ENCODE measurements at places on chromosomes 2 and 18. TPM values are rescaled to one million over a fixed set of nuclear protein-coding genes. Genes with fewer than 3 reads are reported as not detected.

ATP6V1B1 gene
- not detected for total RNA-seq

GCG gene
- not detected for total RNA-seq

SLC5A7 gene
- total RNA-seq: not detected

UGT1A9 gene
- total RNA-seq: not detected

CLEC4F gene
- not detected for total RNA-seq

SKOR2 gene
- total RNA-seq: not detected

ACKR3 gene
- 0.45 TPM for total RNA-seq

MYO5B gene
- total RNA-seq: 0.02 TPM

MAPK4 gene
- not detected for total RNA-seq

AKAIN1 gene
- not detected for total RNA-seq

OXER1 gene
- 0.14 TPM for total RNA-seq

GRCh38 chr2:1991126-1991525 lies 246.8 kb upstream of the PXDN start:
- no peak for DNase-seq

GRCh38 chr2:209076151-209076550 lies 347.7 kb upstream of the MAP2 start:
- DNase-seq: no peak

DNA sequence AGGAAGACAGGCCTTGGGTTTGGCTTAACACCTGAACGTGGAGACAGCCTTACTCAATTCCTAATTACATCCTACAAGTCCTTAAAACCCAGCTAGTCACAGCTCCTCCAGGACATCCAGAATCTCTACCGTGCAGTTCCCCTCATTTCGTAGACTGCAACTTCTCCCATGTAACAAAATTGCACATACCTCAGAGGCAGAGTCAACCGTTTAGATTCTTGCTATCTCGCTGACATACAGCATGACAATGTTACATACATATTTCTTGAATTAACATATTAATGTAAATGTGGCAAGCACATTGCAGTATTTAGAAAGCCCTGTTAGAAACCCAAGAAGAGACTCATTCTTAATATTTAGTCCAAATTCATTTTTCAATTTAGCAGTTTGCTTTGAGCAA lies 358.7 kb downstream of the SETBP1 start:
- DNase-seq: no peak

GRCh38 chr2:218727502-218728165 lies 17.0 kb downstream of the TTLL4 start:
- DNase-seq: peak; percentile 15

DNA sequence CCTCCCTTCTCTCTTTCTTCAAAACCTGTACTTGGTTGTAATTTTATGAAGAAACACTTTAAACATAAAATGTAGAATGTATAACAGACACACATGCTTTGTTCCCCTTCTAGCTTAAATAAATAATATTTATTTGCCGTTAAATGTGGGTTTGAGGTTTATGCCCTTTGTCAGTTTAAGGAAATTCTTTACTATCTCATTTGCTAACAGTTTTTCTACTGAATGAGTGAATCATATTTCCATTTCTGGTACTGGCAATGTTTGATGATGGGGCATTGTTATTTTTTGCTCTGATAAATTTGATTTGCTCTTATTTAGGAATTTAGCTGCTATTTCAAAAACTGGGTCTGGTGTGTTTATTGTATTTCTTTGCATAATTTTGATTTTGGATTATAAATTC lies 555.6 kb downstream of the CCDC85A start:
- no peak for DNase-seq

DNA sequence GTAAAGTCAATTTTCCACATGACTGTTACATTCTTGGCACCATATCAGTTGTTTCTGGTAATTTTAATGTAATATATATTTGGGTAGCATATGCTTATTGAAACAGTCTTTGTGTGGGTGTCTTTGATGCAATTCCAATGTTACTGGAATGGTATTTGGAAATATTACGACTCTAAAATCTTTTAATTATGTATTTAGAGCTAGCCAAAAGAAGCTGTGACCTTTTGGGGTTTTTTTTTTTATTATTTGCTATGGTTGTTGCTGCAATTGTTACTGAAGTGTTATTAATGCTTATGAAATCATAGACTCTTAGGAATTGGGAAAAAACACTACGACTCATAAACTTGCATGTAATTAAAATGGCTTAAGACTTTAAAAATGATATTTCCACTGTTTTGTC lies 95.9 kb downstream of the AOX1 start:
- no peak for DNase-seq

GRCh38 chr2:51528156-51528555 lies 496.2 kb upstream of the NRXN1 start:
- no peak for DNase-seq

GRCh38 chr2:233413559-233414272 lies 59.4 kb downstream of the DGKD start:
- peak; percentile 69 for DNase-seq

DNA sequence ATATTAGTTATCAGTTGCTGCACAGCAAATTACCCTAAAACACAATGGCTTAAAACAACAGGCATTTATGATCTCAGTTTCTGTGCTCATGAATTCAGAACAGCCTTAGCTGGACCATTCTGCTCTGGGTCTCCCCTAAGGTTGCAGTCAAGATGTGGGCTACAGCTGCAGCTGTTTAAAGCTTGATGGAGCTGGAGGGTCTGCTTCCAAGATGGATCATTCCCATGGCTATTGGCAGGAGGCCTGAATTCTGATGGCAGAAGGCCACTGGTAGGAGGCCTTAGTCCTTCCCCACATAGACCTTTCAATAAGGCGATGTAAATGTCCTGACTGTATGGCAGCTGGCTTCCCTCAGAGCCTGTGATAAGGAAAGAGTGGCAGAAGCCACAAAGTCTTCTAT lies 118.6 kb upstream of the SERPINE2 start:
- no peak for DNase-seq

DNA sequence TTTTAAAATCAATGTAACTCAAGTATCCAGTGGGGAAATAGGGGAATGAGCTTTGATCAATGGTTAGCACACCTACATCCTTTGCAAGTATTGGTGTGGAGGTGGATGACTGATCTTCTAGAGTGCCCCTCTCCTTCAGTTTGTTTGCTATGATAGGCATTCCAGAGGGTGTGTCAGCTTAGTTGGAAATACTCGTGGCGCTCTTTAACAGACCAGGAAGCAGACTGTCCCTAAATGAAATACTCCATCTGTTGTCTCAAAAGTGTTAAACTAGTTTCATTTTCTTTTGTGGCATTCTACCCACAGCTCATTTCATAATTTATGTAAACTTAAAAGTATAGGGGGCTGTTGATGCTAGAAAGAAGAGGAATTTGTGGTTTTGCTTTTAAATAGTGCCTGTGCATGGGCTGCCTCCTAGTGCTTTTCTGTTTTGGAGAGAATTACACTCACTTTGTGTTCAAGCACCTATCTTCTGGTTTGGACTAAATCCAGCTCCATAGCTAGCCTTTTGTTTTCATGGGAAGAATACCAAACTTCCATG lies 66.2 kb downstream of the STAT1 start:
- DNase-seq: peak; percentile 42

DNA sequence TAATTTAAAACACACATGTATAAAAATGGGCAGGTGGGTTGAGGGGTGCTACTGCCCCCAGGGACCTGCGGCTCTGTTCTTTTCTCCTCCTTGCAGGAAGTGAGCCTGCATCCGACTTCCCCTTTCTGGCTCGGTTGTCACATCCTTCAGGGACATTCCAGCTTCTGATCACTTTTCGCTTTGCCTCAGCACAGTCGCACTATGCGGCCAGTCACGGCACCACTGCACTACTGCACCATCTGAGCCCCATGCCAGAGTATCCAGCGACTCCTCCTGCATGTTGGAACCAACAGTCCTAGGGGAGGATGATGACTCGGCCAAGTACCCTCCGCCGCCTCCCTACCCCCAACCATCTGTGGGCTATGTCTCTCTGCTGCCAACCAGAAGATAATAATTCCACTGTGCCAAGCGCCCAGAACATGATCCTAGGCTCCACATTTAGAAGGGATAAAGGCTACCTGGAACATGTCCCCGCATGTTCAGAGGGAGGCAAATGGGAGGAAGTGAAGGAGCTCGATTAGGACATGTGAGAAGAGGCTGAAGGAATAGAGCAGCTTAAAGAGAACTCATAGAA lies 17.6 kb downstream of the CDC42EP3 start:
- DNase-seq: peak; percentile 61

DNA sequence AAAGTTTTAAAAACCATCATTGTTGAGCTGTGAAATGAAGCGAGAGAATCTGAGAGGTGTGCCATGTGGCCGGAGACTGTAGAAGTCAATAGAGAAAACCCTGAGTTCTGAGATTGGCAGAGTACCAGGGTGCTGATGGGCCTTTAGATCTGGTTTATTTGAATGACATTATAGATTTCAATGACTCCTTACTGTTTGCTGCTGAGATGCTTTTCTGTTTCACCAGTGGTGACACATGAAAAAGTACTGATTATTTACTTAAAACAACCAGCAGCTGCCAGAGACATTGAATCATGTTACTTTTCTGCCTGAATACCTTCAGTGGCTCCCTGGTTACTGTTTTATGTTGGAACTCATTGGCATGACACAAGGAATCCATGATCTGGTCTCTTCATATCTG lies 602.7 kb upstream of the ZNF804A start:
- no peak for DNase-seq

DNA sequence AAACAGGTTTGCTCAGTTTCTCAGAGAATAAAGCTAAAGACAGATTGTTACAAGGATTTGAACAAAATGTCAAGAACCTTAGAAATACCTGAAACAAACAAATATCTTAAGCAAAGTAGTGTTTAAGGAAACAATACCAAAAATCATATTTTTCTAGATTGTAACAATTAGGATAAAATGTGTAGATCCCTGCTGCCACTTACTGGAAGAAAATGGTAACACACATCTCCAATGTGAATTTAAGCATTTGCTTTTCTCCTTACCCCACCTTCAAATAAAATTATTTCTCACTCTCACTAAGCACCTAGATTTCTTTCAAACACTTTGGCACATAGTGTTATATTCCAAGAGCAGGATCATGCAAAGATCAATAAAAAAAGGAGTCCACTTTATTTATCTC lies 34.9 kb downstream of the SUCLG1 start:
- DNase-seq: no peak

DNA sequence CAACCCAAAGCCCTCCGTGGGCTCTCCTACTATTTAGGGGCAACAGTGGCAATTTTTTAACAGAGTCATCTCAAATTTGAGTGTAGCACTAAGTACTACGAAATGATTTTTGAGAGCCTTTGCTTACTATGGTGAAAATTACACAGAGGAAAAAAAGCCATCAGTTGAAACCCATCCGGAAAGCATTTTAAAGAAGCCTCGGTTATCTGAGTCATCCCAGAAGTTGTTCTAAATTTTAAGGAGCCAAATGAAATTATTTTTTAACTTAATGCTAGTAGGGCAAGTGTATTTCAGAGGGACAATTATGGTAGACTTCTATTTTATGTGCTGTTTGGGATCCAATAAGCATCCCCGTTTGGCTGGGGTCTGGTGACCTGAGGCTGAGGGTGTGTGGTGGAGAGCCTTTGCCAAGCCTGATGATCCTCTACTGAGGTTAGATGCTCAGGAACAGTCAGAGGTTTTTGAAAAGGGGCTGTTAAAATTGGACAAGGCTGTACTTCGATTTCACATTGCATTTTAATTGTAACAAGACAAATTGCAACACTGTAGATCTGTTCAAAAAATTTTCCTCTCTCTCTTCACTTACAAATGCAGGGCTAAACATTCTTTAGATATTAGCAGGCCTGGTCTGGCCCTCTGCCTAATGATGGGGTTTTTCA lies 47.0 kb downstream of the RAPGEF4 start:
- DNase-seq: no peak

DNA sequence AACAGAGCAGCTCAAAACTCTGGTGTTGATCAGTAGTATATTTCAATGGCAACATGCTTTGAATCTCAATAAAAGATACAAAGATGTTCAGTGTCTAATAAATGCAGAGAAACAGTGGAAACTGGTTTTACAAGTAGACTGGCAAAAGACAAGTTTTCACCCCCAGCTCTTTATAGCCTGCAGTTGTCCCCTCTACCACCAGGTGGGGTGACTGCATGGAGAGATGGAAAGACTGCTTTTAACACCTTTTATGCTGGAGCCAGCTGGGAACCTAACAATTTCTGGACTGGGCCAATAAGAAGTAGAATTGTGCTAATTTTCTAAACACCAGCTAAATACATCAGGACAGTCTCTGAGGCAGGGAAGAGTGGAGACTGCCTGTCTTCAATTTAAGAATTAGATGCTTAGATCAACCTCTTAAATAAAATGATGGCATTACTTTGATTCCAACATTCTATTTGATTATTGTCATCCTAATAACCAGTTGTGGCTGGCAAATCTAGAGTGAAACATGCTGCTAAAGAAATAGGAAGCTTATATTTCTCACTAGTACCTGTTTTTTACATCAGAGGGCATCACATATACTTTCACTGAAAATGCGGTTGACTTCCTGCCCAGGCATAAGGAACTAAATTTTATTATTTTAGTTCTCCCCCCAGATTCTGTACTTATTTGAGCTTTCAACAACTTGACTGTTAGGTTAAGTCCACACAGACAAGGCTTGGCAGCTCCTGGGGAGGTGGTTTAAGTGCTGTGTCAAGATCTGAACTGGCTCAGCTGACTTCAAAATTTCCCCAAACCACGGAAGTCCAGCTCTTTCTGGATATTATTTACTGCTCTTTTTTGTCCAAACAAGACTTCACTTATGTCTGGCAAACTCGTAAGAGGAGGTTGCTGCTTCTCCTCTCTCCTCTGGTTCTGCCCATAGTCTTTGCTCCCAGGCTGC lies 140.5 kb downstream of the TPGS2 start:
- DNase-seq: peak; percentile 69

- peak; percentile 67 for DNase-seq
These were observed 33.3 kb downstream of the UXS1 start for GRCh38 chr2:106160786-106161261.

DNA sequence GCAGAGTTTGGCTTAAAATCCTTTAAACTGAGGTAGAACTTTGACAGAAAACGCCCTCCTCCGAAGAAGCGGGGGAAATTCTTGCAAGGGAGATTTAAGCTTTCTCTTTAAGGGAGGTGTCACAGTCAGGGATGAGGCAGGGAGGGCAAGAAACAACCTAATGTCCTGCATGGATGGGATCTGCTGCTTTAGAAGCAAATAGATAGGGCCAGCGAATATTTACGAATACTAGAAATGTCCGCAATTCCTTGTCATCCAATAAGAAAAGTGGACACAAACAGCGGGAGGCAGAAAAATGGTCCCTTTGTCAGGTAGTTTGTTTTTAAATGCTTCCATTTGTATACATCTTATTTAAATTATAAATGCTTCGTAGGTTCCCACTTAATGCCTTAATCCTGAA lies 12.0 kb downstream of the MEIS1 start:
- no peak for DNase-seq

- no peak for DNase-seq
These were observed 193.6 kb upstream of the PIK3C3 start for GRCh38 chr18:41761333-41762018.

DNA sequence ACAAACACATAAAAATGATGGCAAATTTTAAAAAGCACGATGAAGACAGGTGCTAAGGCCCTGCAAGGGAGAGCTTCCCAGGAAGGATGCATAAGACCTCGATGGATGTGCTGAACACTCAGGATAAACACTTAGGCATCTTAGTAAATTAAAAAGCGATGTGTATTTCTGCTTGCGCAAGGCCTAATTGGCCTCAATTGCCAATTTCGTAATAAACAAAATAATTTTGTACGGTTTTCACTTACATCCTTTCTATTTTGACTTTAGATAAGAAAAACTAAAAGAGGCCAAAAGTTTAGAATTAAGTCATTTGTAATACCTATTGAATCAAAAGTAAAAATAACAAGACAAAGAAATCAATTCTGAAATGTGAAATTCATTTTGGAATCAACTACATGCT lies 189.1 kb downstream of the TCF4 start:
- DNase-seq: no peak

GRCh38 chr2:219856602-219857001 lies 229.2 kb downstream of the SLC4A3 start:
- no peak for DNase-seq

Data from activated naive CD4-positive, alpha-beta T cell treated with anti-CD3 and anti-CD28 coated beads for 36 hours (primary cell).